ENCODE measurements at places on chromosomes 2 and 18. TPM values are rescaled to one million over a fixed set of nuclear protein-coding genes. Genes with fewer than 3 reads are reported as not detected.
A peak's percentile ranks its signal among the peaks of the same experiment; 100 is the strongest.

GRCh38 chr2:113218283-113219091, 44.7 kb downstream of the PSD4 start:
- DNase-seq, result peak; percentile 78

GRCh38 chr18:2173486-2173885, 397.8 kb downstream of the METTL4 start:
- DNase-seq, result peak; percentile 66

DNA sequence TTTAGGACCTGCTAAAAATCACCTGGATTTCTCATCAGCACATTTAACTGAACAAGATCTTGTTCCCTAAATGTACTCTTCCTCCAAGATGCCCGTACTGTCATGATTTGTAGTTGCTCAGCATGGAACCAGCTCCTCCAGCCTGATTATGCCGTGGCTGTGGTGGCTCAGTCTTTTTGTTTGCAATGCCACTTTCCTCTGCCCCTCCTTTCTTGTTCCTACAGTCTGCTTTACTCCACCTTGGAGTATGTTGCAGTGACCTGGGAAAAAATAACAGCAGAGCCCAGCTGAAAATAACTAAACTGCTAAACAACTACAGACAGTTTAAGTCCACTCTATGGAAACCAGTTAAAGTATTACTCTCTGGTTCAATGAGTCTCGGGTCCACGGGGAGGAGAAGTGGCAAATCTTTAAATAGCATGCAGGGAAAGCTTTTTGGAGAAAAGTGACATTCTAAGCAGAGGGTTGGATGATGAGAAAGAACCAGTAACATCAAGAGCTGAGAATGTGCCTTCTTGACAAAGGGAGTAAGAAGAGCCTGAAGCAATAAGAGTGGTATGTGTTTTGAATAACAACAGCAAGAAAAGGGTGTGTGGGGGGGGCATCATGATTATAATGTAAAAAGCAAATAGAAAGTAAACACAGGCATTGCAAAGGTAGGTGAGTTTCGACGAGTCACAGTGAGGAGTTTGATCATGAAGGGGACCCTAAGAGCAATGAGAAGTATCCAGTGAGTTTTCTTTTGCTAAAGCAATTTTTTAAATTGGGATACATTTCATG, 225.7 kb downstream of the TMX3 start:
- DNase-seq, result no peak

- DNase-seq, result no peak
These were observed 58.8 kb downstream of the GDF7 start for GRCh38 chr2:20725782-20726181.

- no peak for DNase-seq
These were observed 25.3 kb upstream of the MFSD6 start for GRCh38 chr2:190382851-190383250.

DNA sequence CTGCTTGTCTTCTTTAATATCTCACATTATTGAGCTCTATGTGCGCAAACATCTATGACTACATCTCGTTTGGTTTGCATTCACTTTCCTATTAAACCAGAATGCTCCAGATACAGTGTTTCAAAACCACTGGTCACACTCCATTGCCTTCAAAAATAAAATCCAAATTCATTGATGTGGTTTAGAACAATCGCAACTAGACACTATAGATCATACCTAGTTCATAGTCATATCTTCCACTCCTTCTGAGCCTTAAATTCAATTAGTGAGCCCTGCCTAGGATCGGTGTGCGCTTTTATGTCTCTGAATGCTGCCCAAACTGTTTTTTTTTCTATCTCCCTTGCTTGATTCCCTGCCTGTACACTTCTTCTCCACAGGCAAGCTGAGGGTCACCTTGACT, 238.5 kb upstream of the RGPD4 start:
- DNase-seq, result no peak

FSHR gene
- total RNA-seq, result 0.28 TPM
